T-helper 1 cell treated with Interleukin-12 subunit alpha and Interleukin-12 subunit beta and Interleukin-4 antibody, amounts not matched to agents 30 ng/mL and 1 ng/mL, for 36 hours (primary cell): ENCODE measurements at places on chromosomes 2 and 18. TPM values are rescaled to one million over a fixed set of nuclear protein-coding genes. Genes with fewer than 3 reads are reported as not detected.

The RFTN2 gene
- total RNA-seq: not detected in 2 replicates

The KATNAL2 gene
- total RNA-seq: 0.47 TPM in 1 of 2 replicates, not detected in the other

The CCDC93 gene
- 34.8 and 41.2 TPM in 2 replicates for total RNA-seq

The RAX gene
- not detected in 2 replicates for total RNA-seq

The VIT gene
- total RNA-seq: not detected in 2 replicates

The RAD51AP2 gene
- total RNA-seq: not detected in 2 replicates

The SNRPD1 gene
- 76.9 and 84.4 TPM in 2 replicates for total RNA-seq

The POTEF gene
- not detected in 2 replicates for total RNA-seq

The ADRA2B gene
- total RNA-seq: 0.05 and 0.07 TPM in 2 replicates

The PDE11A gene
- total RNA-seq: not detected in 2 replicates

The FBXO36 gene
- 0.17 and 0.76 TPM in 2 replicates for total RNA-seq

The SIGLEC15 gene
- total RNA-seq: not detected in 2 replicates

The ACMSD gene
- total RNA-seq: not detected in 2 replicates

The MRO gene
- total RNA-seq: not detected in 2 replicates

The ALK gene
- total RNA-seq: not detected in 2 replicates

The ABCA12 gene
- not detected in 2 replicates for total RNA-seq

The DHRS9 gene
- 0.12 TPM in 1 of 2 replicates, not detected in the other for total RNA-seq
